ENCODE measurements at places on chromosomes 6 and 20.

DNA sequence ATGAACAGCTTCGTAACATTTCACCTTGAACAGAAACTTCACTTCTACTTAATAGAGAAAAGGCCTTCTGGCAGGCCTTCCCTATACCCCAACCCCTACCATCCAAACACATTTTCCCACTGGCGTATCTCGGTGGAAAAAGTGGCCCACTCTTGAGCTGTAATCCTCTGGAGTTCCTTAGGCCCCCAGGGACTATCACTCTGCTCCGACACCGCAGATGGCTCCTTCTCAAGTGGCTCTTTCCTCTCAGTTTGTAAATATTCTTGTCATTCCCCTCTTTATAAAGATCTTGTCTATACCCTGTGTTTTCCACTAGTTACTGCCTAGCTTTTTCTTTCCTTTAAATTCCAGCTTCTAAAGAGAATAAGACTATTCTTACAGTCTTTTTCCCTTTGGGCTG is 108.7 kb downstream of the MYB start:
- no peak for DNase-seq

DNA sequence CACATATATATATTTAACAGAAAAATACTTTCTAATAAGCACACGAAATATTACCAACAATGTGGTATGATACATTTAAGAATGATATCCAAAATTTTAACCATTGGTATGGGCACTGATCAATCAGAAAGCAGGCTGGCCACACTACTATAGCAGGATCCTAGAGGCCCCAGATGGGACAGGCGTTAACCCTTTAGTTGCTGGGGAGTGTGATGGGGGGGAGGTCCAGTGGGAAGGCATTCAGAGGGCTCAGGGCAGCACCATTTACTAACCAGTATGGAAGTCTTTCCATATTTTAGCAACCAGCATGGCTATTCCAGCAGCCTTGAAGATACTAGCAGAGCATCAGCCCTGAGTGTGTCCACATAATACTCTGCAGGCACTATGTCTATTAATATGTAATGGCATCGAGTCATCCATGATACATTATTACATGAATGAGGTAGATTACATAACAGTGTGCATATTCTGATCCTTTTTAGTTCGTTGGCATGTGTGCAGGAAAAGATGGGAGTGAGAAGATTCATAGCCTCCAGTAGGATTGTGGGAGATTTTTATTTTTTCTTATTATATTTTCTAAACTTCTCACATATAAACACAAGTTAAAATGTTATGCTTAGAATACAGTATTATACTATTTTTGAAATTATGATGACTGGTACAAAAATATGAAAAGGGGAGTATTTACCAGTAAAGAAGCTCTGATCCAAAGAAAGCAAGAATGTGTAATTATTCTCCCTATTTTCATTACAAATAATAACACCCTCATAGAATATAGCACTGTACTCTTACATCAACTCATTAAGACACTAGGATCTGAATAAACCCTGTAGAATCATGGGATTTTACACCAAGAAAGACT is 78.9 kb downstream of the FAM217A start:
- peak; percentile 55 for DNase-seq

- DNase-seq = peak; percentile 64
Observed at GRCh38 chr6:10510592-10511367, 10.4 kb upstream of the GCNT2 start.

DNA sequence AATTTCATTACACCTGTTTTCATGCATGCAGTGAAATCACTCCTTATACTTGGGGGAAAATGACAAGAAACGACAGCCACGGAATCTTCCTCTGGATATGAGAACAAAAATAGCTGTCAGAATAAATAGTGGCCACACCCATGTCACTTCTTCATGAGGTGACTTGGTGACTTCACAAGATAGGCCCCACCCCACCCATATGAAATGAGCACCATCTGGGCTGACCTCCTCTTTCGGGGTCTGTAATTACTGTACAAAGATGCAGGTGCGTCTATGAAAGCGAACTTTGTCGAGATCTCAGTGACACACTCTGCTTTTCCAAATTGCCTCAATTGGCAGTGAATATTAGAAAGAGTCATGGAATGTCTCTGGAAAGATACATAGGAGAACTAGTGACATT is 184.2 kb upstream of the CCN2 start:
- DNase-seq = no peak

DNA sequence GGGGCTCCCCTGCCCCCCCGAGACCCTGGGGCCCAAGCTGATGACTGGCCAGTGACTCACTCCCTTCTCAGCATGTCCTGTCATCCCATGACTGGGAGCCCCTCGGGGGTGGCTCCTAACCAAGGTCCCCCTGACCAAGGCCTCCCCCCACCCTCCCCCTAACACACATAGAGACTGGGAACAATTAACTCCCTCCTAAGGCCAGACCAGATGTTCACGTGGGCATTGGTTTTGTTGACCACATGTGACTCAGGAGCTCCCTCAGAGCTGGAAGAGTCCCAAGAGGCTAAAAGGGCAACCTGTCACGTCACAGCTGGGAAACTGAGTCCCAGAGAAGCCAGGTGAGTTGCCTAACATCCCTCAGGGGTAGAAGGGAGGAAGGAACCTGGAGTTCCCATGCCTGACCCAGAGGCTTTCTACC is 10.6 kb upstream of the CCN5 start:
- no peak for DNase-seq

GRCh38 chr6:6315660-6316059 is 4.8 kb downstream of the F13A1 start:
- DNase-seq = peak; percentile 53

GRCh38 chr6:150413781-150414281 is 45.0 kb downstream of the IYD start:
- no peak for DNase-seq

DNA sequence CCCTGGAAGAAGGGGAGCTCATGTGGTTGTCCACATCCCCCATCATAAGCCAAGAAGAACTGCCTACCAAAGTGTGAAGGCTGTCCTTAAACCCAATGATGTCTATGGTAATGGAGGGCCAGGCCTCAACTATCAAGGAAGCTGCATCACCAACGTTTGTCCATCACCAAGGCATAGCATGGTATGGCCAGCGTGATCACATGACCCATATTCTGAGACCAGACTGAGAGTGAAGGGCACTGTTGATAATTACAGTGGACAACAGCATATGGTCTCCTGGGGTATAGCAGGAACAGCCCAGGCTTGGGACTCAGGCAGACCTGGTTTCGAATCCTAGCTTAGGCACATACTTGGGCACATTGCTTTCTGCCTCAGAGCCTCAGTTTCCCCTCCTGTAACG is 218.2 kb upstream of the RREB1 start:
- no peak for DNase-seq

DNA sequence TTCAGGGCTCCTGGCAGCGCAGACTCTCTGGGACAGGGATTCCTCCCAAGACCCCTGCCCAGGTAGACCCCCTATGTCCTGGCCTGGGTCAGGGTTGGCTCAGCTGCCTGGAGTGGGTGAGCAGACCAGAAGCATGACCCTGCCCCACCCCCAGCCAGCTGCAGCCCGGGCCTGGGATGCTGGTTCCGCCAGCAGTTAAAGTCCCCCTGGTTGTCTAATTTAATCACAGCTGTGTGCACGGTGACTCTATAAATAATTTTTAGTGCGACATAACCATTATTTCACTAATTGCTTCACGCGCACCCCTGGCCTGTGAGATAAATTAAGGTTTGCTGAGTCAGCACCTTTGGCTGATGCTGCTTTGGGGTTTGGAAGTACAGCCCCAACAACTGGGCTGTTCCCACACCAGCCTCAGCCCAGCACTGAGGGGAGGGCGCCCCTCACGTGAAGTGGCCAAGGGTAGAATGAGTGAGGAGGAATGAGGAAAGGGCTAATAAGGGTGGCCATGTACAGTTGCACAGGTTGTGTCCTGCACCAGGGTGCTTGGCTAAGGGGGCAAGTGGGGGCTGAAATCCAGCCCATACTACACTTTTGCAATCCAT is 26.1 kb upstream of the CDH22 start:
- no peak for DNase-seq

DNA sequence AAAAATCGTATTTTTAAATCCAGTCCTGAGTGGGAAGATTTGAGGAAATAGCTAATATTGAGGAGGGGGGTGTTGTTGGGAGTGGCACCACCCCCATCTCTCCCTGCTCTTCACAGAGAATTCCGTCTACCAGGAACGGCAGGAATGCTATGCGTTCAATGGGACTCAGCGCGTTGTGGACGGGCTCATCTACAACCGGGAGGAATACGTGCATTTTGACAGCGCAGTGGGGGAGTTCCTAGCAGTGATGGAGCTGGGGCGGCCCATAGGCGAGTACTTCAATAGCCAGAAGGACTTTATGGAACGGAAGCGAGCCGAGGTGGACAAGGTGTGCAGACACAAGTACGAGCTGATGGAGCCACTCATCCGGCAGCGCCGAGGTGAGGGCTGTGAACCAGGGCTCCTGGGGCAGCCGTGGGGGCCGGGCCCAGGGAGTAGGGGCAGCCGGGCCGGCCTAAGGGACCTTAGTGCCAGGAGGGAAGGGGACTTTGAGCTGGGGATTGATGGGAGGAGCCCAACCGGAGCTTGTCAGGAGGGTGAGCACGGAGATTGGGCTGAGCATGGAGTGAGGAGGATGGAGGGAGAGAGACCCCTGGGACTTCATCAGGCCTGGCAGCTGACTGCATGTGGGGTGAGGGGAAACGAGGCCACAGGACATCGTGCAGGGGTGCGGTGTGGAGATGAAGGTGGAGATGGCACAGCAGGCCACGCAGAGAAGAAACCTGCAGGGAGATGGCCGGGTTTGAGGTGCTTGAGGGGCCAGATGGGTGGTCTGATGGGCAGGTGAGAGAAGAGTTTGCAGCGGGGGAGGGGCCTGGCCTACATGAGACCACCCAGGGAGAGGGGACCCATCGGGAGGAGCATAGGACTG is 41.3 kb downstream of the HLA-DPB1 start:
- DNase-seq = peak; percentile 11

DNA sequence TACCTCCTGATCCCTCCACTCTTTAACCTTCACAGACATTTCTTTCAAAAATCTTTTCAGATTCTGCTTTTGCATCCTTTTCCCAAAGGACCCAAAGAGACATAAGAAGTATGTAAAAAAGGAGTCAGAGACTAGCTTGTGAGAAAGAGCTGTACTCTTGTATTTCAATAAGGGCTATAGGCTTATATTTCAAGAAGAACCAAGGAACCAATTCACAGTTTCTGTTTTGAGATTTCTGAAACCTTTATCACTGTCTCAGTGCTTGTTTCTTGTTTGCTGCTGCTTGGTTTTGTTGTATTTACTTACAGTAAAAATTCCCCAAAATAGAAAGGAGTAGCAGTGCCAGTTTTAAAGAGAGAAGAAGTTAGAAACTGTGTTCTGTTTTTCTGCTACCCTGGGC is 461.6 kb upstream of the ID4 start:
- DNase-seq = no peak

DNA sequence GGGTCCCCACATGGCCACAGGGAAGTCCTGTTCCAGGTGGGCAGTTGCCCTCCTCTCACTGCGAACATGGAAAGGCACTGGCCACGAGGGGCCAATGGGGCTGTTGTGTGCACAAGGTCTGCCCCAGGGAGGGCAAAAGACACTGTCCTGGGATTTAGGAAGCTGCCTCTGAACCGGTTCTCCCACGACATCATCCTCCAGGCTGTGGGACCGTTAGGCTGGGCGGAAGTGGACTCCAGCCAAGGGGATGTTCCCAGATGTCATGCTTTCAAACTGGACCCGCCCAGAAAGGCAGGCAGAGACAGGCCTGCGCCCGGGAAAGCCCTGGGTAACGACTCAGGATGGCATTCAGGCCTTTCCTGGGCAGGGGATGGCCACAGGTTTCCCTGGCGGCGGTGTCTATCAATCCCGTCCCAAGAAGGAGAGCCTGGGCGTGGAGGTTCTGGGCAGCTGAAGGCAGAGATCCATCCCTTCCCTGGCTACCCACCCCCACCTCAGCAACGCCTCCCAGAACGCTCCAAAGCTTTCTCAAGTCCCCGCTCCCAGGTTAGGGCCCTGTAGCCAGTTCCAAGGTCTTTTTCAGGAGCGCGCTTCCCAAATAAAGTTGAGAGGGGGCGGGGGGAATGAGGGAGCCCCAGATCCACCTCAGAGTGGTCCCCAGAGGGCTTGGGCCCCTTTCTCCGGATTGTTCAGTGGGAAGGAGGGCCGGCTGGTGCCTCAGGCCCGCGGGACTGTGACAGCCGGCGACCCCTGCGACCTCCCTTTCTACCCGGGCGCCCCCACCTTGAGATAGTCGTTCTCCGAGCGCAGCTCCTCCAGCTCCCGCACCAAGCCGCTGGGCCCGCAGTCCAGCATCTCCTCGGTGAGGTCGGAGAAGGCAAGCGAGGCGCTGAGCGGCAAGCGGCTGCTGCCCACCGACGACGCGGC is 13.8 kb upstream of the TLDC2 start:
- peak; percentile 99 for DNase-seq

GRCh38 chr6:88702956-88703556 is 260.4 kb downstream of the RNGTT start:
- no peak for DNase-seq

- DNase-seq = no peak
Observed at GRCh38 chr6:148593130-148593812, 153.6 kb upstream of the UST start.

DNA sequence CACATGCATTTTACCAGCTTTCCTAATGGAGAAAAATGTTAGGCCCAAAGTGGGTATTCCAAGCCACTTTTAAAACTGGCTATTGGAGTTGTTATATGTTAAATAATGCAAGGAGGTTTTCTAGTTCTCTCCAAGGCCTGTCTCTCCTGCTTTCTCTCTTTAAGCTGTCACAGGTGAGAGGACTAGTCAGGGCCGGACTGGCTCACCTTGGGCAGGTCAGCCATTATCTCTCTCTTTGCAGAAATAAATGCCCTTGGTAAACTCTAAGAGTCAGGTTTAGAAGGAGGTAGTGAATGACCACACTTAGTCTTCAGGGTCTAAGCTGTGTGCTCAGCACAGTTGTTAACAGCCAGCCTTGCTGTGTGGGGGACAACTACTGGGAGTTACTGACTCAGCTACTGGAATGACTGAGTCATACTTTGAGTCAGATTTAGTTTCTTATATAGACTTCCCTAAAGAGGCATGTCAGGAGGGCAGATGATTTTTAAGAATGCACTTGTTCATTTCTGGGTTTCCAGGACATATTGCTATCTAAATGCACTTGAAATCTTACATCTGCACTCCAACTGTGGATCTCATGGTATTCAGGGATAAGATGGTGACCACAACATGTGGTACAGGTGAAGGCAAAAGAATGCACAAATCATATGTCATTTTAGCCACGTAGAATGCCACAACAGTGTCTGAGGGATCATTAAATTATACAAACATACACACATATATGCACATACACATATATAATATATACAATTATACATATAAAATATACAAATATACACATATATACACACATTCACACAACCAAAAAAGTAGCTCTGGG is 719.4 kb downstream of the EPM2A start:
- DNase-seq = peak; percentile 91

- no peak for DNase-seq
Observed at GRCh38 chr6:88858455-88858854, 105.0 kb downstream of the RNGTT start.

GRCh38 chr6:89350281-89350966 is 2.1 kb downstream of the UBE2J1 start:
- DNase-seq = no peak

GRCh38 chr20:49460131-49460530 is 22.3 kb downstream of the KCNB1 start:
- no peak for DNase-seq

Data from epithelial cell of esophagus (primary cell).